ENCODE measurements at places on chromosomes 4 and X.

DNA sequence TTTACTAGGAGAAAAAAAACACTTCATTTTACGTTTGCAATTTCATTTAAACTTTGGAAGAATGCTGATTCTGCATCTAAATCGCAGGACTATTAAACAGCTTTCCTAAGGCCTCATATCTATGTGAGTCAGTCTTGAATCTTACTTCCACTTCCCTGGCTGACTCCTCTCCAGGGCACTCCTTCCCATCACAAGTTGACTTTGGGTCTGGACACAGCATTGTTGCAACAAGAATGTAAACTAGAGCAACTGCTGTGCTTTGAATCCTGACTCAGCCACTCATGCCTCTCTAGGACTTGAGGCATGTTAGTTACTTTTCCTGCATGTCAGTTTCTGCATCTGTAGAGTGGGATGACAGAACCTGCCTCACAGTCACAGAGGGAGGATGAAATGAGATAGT is 413.8 kb downstream of the FAT4 start:
- no peak for DNase-seq

DNA sequence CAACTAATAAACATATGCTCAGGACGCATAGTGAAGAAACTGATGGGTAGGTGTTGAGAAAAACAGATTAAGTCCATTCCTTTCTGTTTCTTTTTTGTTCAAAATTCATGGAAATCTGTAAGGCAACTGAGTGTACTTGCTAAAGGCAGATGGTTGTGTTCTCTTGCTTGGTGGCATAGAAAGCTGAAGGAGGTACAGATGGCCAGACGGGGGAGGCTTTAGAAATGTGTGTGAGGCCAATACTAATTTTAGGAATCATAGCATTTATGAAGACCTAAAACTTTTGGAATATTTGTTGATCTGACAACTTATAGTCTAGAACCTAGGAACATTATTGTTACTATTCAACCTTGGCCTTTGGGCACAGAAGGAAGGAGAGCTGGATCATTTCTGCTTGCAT is 56.8 kb upstream of the EMCN start:
- DNase-seq, result no peak

DNA sequence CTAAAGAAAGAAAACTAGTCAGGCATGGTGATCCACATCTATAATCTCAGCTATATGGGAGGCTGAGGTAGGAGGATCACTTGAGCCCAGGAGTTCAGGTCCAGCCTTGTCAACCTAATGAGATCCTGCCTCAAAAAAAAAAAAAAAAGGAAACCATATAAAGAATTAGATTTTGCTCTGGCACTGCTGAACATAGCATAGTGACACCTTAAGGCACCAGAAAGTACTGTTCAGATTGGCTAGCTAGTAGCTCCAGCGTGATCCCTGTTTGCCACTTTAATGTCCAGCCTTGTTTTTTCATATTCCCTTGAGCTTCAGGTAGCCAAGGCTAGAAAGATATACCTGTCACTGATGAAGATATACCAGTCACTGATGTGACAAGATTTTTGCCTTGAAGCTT is 34.1 kb downstream of the EXOC1 start:
- peak; percentile 25 for DNase-seq

GRCh38 chr4:99754756-99755155 is 61.9 kb upstream of the DAPP1 start:
- DNase-seq, result no peak

DNA sequence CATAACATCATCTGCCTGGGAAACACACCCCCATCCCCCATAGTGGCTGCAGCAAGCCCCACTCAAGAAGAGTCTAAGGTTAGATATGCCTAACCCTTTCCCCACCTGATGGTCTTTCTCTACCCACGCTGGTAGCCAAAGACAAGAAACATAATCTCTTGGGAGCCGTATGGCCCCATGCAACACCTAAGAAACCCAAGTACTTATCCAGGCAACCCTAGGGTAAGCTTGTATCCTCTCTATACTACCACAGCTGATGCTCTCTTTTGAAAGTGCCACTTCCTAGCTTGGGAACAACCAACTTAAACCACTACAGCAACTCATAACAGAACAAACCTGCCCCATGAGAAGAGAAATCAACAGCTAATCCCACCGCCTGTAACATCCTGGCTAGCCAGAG is 161.1 kb downstream of the MSN start:
- DNase-seq, result no peak

- no peak for DNase-seq
Measured at GRCh38 chr4:24686866-24687692, 102.7 kb upstream of the DHX15 start.

GRCh38 chrX:10922835-10923234 is 188.3 kb upstream of the HCCS start:
- DNase-seq, result no peak

GRCh38 chr4:105061731-105062130 is 84.9 kb upstream of the TET2 start:
- peak; percentile 87 for DNase-seq

DNA sequence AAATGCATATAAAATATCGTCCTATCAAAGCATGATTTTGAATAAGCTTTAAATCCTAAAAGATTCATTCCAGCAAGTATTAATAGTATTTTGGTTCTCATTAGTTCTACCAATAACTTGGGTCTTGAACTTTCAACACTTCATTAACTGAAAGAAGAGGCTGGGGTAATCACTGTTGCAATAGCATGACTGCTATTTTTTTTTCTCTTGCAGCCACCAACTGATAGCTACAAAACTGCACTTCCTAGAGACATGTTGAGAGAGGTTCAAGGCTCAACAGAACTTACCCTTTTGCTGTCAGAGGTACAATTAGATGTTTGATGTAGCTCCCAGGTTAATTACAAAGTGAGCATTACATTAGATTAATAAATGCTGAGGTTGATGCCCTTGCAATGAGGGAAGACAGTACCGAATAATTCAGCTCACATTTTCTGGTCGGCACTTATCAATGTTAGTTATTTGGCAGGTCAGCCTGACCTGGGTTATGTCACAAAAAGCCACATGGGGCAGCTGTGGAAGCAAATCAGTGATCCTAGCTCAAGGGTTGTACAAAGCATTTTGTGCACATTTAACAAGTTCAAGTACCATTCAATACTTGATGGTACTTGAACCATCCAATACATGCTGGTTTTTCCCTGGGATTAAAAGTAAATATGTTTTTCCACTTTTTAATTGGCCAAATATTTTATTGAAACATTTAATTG is 29.9 kb upstream of the TET2 start:
- peak; percentile 50 for DNase-seq

DNA sequence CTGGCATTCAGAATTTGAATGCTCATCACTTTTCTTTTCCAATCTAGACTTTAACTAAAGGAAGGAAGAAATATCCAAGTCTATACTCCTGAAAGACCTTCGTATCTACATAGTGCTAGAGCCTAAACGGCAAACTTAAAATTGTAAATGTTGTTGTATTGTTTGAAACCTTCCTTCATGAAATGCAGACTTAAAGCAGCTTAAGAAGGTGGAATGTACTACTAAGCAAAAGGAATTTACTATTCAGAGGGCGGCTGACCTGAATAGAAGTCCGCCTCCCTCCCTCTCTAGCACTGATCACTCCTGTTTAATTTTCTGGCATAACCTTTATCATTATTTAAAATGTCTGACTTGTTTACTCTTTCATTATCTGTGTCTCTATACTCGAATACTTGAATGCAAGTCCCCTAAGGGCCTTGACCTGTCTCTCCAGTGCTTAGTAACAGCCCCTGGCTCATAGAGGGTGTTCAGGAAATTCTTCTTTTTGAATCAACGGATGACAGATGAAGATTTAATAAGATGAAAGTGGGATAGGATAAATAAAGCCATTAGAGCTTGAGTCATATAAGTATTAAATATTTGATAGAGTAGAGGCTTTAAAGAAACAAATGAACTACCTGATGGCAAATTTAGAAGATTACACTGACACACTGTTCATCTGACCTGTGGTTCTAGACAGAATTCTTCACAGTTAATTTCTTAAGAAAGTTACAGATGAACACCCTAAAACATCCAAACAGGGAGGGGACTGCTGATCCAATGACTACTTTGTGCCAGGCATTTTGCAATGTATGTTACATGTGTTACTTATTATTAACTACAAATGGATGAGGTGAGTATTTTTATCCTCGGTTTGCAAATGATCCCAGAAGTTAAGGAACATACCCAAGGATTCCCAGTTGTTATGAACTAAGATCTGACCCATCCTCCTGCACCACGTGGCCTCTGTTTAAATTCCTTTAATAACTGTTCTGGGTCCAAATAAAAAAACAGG is 20.2 kb upstream of the RBPJ start:
- DNase-seq, result no peak

DNA sequence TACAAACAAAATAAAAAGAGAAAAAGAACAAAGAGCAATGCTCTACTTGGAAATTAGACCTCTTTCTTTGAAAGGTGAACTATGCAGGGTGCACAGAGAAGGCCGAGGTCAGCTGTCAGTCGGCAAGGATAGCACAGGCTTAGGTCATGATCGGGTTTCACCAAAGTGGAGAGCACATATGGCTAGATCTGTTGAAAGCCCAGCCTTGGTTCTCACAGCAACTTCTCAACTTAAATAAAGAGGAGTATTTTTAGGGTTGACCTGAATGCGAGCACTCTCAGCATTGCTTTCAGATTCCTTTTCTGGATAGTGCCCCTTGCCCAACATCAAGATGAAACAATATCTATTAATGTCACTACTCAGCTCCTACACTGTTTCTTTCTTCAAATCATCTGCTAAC is 122.9 kb upstream of the GPC4 start:
- no peak for DNase-seq

GRCh38 chr4:135122457-135122856 is 920.9 kb upstream of the PABPC4L start:
- DNase-seq, result no peak

GRCh38 chr4:40152637-40153036 is 44.2 kb upstream of the RHOH start:
- DNase-seq, result no peak

DNA sequence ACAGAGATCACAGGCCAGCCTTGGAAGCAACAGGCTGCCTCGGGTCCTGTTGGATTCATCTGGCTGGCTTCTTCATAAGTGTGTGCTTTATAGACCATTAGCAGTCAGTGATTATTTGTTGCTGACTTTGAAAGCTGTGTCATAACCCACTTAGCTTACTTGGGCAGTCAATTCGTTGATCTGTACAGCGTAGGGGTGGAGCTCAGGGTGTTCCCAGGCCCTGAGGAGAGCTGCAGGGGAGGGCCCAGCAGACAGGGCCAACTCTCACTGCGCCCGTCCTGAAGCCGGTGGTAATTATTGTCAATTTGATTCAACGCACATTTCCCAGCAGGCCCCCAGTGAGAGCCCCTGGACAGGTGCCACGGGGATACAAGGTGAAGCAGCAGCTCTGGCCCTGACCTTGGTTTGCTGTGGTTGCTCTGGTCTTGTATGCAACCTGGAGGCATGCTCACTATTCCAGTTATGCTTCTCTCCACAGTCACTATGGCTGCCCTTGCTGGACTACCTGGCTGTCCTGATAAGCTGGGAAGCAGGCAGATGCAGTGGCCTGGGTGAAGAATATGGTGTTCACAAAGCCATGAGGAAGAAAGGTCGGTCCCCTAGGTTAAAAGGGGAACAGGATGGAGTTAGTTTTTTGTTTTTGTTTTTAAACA is 40.1 kb upstream of the HMGB3 start:
- DNase-seq, result no peak

DNA sequence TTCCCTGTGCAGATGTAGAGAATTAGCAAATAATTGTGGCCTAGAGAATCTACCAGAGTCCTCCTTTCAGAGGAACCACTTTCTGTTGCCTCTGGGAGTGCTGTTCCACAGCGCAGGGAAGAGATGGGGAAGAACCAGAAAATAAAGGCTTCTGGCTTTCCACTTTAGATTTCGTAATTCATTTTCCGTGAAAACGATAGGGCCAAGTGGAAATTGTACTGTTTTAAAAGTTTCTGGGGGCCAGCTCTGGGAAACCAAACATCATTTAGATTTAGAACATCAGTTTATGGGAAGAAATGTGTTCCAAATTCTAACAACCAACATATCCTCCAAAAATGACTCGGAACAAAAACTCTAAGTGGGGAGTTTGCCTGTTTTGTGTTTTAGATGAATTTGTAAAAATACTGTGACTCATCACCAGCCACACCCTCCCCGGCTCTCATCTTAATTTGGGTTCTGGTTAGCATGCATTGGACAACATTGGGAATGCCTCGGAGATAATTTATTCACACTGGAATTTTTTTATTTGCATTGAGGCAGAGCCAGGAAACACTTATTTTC is 65.2 kb upstream of the LNX1 start:
- peak; percentile 60 for DNase-seq

DNA sequence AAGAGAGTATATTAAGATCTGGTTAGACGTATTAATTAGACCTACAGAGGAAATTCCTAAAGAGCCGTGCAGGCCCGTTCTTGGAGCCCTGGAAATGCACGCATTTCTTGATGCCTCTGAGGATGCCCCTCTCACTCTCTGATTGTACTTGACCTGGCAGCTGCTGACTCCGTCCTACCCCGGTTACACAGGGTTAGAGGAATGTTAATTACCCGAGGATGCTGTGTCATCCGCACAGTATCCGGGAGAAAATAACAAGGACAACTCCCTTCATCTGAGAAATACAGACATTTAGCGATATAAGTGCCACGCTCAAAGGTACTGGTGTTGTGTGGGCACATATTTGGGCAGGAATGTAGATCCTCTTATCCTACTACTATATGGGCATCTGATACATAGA is 404.6 kb upstream of the FAT1 start:
- DNase-seq, result no peak

DNA sequence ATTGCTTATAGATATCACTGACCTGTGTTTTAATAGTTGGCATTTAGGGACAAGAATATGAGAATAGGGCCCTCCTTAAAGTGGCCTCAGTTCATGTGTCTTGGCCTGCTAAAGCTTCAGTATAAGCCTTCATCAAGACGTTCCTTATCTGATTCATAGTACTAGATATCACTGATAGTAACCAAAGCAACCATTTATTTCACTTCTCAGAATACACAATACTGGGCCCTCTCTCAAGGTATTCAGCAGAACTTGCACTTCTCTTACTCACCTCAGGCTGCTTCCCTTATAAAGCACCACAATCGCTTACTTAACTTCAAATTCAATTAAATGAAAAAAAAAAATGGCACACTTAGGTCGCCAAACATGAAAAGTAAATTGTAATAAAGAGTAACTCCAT is 259.4 kb upstream of the PCDH7 start:
- no peak for DNase-seq

DNA sequence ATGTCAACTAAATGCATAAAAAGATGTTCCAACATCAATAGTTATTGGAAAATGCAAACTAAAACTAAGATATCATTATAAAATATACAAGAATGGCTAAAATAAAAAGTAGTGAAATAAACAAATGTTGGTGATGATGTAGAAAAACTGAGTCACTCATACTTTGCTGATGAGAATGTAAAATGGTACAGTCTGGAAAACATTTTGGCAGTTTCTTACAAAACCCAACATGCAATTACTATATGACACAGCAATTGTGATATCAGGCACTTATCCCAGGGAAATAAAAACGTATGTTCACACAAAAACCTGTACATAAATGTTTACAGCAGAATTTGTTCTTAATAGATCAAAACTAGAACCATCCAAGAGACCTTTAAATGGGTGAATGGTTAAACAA is 182.6 kb downstream of the RTL9 start:
- DNase-seq, result no peak

- DNase-seq, result no peak
Measured at GRCh38 chrX:125782184-125782583, 383.9 kb downstream of the DCAF12L2 start.

All from MV-4-11 (cell line).